Neuronal stem cell (in vitro differentiated cells): ENCODE measurements at places on chromosomes 16 and 17.

GRCh38 chr17:1067282-1067956 lies 70.5 kb downstream of the TIMM22 start:
- no peak for DNase-seq

GRCh38 chr17:15882777-15883176 lies 62.2 kb upstream of the ADORA2B start:
- no peak for DNase-seq

GRCh38 chr16:72066747-72067146 lies 3.7 kb downstream of the HPR start:
- DNase-seq, result peak; percentile 15

DNA sequence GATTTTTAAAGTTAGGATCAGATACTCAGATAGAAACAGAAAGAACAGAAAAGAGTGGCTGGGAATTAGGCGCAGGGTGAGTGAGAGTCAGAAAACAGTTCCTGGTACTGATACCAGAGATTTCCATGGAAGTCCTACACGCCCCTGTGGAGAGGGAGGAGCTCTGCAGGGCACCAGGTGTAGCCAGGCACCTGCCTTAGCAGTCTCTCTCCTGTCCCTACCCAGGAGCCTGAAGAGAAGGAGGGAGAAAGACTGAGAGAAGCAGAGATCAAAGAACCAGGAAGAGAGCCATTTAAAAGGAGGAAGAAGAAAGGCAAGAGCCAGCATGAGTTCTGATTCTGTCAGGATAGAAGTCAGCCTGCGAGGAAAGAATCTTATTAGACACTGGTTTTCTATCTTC lies 65.0 kb downstream of the CBLN1 start:
- DNase-seq, result no peak

DNA sequence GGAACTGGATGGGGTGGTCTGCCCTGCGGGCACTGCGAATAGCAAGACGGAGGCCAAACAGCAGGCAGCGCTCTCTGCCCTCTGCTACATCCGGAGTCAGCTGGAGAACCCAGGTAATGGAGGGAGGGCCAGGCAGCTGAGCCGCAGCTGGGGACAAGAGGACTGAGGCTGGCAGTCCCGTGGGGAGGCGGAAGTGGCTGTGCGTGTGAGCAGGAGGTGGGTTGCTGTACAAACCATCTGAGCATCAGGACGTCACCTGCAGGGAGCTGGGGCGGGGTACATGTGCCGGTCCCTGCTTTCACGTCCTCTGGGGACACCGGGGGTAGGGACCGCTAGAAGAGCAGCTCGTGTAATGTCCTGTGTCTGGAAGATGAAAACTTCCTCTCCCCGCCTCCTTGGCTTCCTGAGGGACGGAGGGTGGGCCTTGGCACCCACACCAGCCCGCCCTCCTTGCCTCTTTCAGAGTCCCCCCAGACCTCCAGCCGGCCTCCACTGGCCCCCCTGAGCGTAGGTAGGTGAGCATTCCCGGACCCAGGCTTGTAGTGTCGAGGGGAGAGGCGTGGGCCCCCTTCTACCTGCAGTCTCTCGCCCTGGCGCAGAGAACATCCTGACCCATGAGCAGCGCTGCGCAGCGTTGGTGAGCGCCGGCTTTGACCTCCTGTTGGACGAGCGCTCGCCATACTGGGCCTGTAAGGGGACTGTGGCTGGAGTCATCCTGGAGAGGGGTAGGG lies 3.7 kb downstream of the ADAD2 start:
- no peak for DNase-seq

DNA sequence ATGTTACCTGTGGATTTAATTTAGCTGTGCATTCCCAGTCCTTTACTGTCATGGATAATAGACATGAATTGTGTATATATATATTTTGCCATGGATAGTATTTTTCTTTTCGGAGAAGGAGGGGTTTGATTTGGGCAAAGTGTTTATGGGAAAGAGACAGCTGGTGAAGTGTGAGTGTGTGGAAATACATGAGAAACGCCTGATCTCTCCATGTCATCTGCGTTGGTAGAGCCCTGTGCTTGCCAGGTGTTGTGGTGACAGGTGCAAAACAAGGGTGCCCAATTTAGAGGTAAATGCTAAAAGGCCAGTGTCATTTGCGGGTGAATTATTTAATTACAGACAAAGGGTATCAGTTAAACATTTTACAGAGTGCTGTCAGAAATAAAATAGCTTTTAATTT lies 23.4 kb downstream of the NDEL1 start:
- DNase-seq, result no peak

DNA sequence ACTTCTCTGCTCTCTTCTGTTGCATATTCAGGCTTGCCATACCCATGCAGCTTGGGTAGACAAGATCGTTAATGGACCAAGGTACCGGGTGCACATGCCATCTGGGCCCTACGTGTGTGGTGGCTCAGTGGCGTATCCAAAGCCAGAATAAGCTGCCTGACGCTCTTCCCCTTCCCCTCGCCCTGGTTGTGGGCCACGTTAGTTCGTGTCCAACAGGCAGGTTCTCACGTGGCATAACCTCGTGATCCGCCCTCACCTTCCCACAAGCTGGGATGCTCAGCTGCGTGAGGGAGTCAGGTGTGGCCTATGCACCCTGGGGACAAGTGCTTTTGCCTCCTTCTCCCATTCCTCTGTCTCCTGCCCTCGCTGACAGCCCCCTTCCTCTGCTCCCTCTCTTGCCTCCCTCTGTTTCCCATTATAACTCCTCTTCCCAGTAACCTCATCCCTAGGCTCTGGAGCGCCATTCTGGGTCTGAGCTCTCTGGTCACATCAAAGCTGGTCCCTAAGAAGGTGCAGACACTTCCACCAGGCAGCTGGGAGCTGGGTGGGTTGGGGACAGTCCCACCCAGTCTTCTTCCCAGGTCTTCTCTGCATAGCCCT lies 77.6 kb downstream of the PLD6 start:
- no peak for DNase-seq

DNA sequence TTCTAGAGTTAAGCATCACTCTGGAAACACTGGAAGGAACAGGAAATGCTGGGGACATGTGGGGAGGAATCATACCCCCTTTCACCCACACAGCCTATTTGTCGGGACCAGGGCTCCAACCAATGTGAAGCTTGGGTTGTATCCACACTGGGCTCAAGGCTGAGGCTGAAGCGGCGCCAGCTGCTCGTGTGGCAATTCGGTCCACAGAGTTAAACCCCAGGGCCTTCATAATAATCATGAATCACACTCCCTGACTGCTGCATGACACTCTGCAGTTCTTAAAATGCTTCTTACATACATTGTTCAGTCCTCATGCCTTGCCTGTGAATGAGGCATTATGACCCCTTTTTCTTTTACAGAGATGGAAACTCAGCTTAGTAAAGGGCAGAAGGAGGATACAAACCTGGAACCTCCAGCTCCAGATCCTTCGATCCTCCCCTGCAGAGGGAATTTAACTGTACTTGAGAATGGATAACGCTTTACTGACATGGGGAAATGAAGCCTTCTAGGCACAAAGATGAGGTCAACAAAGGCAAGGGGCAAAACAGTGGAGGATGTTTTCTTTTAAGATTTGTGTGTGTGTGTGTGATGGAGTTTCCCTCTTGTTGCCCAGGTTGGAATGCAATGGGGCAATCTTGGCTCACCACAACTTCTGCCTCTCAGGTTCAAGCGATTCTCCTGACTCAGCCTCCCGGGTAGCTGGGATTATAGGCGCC lies 72.7 kb downstream of the SOX9 start:
- no peak for DNase-seq

DNA sequence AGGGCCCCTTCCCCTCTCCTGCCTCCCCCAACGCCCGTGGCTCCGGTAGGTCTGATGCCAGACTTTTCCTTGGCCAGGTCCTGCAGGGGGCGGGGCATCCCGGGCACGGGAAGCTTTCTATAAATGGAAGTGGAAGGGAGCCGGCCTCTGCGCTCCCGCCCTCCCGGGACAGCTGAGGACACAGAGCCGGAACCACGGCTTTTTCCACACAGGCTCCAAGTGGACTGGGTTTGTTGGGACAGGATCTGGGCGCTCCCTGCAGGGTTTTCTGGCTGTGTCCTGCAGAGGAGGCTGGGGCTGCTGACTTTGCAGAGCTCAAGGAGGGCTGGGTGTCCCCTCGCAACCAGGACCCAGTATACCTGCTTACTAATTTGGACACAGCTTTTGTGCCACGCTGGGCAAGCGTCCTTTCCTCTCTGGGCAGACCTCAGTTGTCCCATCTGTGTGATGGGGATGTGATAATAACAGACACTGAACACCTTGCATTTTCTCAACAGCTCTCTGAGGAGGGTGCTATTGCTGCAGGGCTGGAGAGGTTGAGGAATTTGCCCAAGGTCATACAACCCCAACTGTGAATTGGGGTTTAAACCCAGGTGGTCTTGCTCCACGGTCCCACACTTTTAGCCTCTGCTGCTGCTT lies 1.8 kb downstream of the TNS4 start:
- DNase-seq, result no peak

GRCh38 chr16:79132701-79133100 lies 467.8 kb downstream of the MAF start:
- DNase-seq, result no peak

DNA sequence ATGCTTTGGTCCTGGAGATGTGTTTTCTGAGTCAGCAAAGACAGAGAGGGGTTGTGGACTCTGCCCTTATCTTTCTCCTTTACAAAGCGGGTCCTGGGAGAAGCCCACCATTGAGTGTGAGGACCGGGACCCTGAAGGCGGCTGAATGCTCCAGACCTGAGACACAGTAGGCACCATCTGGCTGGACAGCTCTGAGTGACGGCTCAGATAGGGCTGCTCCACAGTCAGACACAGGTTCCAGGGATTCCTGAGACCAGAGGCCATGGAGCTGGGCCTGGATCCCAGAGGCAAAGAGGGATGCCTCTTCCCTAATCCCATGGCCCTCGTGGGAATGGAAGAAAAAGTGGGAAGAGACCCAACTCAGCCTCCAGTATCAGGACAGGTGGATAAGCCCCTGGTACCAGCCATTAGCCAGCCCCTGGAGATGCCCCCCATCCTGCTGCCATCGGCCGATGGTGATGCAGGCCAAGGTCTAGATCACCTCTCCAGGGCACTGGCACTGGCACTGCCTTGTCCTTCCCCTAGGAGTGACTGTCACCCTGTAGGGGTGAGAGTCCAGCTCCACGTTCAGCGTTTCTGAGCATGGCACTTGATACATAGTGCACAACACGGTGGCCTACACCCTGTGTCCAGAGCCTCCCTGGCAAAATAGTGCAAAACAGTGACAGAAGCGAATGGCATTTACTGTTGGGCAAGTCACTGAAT lies 4.7 kb downstream of the MMP15 start:
- DNase-seq, result no peak

- DNase-seq, result no peak
Observed at GRCh38 chr17:69207151-69207550, 21.5 kb downstream of the ABCA10 start.

DNA sequence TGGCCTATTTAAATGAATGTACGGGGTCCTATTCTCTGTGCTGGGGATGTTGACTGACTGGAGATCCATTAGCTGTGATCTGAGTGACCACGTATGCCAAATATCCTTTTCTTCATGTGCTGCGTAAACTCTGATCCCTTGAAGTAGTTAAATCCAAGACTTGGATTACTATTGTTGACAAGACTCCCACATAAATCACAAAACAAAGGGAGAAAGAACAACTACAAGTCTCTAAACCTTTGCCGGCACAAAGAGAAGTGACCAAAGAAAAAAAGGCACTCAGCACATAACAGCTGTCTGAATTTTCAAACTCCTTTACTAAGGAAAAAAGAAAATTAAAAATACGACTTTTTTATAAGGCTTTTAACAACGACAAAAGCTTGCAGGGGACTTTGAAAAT lies 559.9 kb upstream of the CDH8 start:
- no peak for DNase-seq

DNA sequence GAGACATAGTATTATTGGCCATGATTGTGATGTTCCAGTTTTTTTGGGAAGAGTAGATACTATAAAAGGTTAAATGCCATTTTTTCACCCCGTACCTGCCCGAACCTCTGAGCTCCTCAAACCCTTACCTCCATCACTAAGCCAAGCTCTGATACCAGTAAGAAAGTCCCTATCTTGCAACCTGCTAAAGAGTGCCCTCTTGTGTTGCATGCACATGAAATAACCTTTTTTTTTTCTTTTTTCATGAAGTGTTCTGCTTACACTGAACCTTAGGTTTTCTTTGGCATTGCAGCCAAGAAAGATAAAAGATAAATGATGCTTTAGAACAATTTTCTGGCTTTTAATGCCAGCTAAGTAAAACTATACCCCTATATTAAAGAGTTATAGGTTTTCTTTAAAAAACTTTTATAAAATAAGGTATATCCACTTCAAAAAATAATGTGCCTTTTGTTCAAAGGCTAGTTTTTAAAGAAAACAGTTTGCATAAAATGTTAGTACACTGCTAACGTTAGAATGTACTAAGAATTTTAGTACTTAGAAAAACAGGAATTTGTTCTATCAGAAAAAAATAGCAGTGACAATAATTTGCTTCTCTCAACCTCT lies 295.3 kb upstream of the PMFBP1 start:
- peak; percentile 11 for DNase-seq

GRCh38 chr17:35175638-35176415 lies 18.4 kb downstream of the SLC35G3 start:
- no peak for DNase-seq

GRCh38 chr16:81629034-81629802 lies 149.9 kb upstream of the PLCG2 start:
- no peak for DNase-seq

DNA sequence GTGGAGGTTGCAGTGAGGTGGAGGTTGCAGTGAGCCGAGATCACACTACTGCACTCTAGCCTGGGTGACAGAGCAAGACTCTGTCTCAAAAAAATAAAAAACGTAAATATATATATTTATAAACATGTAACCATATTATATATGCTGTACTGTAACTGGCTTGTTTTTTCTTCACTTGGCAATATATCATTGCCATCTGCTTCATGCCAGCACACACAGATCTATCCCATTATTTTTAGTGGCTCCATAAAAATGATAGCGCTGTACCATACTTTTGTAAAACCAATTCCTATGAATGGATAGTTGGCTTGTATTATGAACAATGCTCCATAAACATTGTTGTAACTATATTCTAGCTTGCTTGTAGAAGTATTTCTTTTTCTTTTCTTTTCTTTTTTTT lies 49.5 kb downstream of the GPRC5B start:
- no peak for DNase-seq

DNA sequence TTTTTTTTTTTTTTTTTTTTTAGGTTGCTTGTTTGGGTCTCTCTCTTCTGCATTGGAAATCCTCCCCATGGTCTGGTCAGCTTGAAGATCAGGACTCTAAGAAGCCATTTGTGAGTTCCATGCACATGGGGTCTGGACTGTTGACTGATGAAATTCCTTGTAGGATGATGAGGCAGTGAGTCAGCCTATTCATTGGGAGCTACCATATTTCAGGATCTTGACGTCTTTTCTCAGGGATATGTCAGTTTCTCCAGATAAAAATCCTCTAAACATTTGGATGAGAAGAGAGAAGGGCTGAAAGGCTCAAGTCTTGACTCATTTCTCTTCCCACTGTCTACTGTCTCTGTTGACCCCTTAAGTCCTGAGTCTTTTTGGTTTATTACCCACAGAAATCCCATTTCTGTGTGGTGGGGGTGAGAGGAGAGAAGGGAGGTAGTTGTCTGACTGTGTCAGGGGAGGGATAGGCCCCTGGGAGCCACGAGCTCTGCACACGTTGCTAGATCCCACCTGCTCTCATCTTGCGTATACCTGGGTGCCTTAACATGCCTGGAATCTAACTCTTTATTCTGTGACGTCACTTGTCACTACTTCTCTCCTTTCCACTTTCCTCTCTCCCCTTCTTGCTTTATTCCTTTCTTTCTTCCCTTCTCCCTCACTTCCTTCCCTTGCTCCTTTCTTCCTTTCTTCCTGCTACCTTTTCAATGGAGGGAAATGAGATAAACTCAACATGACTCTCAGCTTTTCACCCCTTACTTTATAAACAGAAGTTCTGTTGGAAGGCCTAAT lies 333.1 kb upstream of the XYLT1 start:
- no peak for DNase-seq

GRCh38 chr16:17431012-17431411 lies 39.7 kb downstream of the XYLT1 start:
- DNase-seq, result no peak
